T-helper 2 cell treated with Interferon-gamma antibody and Interleukin-4, amounts not matched to agents 5 μg/mL and 100 μg/mL, for 36 hours (primary cell): ENCODE measurements at places on chromosomes 4 and X.
A peak's percentile ranks its signal among the peaks of the same experiment; 100 is the strongest.

- peak overlapping the region; percentile 56 for H3K4me3 ChIP-seq
- no peaks in the 10 kb centered on the region for H3K36me3 ChIP-seq
- peaks cover 13% of the 10 kb centered on the region for H3K27me3 ChIP-seq
Measured at GRCh38 chr4:159077702-159078495, 25.0 kb upstream of the RAPGEF2 start.

GRCh38 chrX:79511799-79512198 is 144.7 kb upstream of the ITM2A start:
- no peaks in the 10 kb centered on the region for H3K4me1 ChIP-seq
- no peak overlapping the region for H3K27ac ChIP-seq
- H3K27me3 ChIP-seq, result no peaks in the 10 kb centered on the region
- no peak overlapping the region for H3K4me3 ChIP-seq

DNA sequence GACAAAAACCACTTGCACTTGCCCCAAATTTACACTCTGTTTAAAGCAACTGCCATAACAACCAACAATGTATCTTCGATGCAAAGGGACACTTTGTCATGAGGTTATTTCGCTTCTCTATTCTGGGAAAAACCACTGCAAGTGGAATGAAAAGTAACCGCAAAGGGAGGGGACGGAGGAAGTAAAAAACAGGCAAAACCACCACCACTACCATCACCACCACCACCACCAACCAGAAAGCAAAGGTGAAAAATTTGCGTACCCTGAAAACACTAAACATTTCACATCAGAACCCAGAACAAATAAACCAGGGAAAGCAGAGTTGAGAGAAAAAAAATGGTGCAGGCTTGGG is 1.2 kb upstream of the N4BP2 start:
- DNase-seq, result no peak
- peak overlapping the region; percentile 90 for H3K4me3 ChIP-seq
- H3K27me3 ChIP-seq, result peaks cover 2% of the 10 kb centered on the region
- peaks cover 5% of the 10 kb centered on the region for H3K36me3 ChIP-seq

DNA sequence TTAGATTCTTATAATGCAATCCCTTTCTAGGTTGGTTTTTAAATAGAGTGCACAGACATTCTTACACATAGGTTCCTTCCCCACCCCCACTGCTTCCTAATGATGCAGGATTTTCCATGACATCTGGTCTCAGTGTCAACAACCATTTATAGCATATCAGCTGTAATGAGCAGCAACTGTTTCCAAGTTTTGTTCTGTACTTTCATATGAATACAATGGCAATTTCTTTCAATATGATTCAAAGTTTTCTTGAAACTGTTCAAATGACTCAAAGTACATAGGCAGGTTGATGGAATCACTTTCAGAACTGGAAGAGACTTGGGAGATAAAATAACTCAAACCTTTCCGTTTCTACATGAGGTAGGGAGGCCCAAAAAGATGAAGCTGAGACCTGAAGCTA is 220.7 kb downstream of the CAMK2D start:
- no peaks in the 10 kb centered on the region for H3K27me3 ChIP-seq
- peaks cover 27% of the 10 kb centered on the region for H3K4me1 ChIP-seq
- peaks cover 21% of the 10 kb centered on the region for H3K36me3 ChIP-seq
- peak overlapping the region; percentile 13 for H3K4me3 ChIP-seq
- peak overlapping the region; percentile 14 for H3K27ac ChIP-seq
- peak; percentile 79 for DNase-seq

- H3K4me1 ChIP-seq, result no peaks in the 10 kb centered on the region
- peak overlapping the region; percentile 40 for H3K4me3 ChIP-seq
- H3K36me3 ChIP-seq, result no peaks in the 10 kb centered on the region
- H3K27me3 ChIP-seq, result peaks cover 31% of the 10 kb centered on the region
- DNase-seq, result no peak
Measured at GRCh38 chr4:1792158-1792831, 798 bp upstream of the FGFR3 start.

DNA sequence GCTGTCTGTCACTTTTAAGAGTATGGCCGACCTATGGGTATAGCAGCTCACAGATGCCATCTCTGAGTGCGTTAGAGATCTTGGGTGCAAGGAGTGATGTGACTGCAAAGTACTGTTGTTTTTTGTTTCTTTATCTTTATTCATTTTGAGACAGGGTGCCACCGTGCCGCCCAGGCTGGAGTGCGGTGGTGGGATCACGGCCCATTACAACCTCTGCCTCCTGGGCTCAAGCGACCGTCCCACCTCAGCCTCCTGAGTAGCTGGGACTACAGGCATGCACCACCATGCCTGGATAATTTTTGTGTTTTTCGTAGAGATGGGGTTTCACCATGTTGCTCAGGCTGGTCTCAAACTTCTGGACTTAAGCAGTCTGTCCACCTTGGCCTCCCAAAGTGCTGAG is 71.4 kb downstream of the CCKAR start:
- no peak overlapping the region for H3K27ac ChIP-seq
- peaks cover 21% of the 10 kb centered on the region for H3K4me1 ChIP-seq
- no peaks in the 10 kb centered on the region for H3K27me3 ChIP-seq
- no peak overlapping the region for H3K4me3 ChIP-seq
- peaks cover 45% of the 10 kb centered on the region for H3K36me3 ChIP-seq
- no peak for DNase-seq

- no peak overlapping the region for H3K27ac ChIP-seq
- DNase-seq, result no peak
- peaks cover 15% of the 10 kb centered on the region for H3K27me3 ChIP-seq
Measured at GRCh38 chr4:15982842-15983524, 20.0 kb upstream of the FGFBP2 start.

DNA sequence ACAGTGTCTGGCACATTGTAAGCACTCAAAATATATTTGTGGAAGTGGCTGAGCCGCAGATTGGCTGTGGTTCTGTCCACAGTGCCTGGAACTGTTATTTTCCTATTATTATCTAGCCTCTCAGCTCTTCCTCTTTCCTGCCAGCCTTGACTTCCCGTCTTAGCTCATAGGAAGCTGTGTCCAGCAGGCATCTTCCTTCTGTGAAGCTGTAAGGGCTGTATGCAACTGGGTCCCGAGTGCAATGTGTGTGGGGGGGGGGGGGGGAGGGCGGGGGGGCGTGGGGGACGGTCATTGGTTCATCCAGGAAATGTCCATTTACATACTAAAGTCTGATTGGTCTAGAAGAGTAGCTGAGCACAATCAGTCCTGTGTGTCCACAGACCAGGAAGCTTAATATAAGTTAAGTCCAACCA is 210.7 kb downstream of the PDGFRA start:
- no peak overlapping the region for H3K27ac ChIP-seq
- no peak for DNase-seq
- no peak overlapping the region for H3K4me3 ChIP-seq
- H3K36me3 ChIP-seq, result no peaks in the 10 kb centered on the region

DNA sequence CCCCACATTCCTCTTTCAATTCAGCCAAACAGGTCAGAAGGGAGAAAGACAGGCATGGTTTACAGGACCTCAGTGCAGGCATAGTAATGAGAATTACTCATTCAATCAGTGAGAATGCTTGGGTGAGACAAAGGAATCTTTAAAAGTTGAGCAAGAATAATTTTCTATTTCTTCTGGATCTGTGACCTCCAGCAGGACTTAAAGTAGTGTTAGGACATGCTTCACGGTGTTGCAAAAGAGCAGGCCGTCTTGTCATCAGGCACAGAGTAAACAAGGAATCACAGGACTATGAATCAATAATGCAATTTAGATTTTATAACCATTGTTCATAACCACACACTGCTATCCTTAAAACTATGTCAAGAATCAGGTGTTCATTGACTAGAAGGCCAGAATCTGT is 130.6 kb upstream of the GLRA2 start:
- H3K27me3 ChIP-seq, result no peaks in the 10 kb centered on the region
- no peaks in the 10 kb centered on the region for H3K36me3 ChIP-seq
- H3K4me3 ChIP-seq, result no peak overlapping the region
- H3K4me1 ChIP-seq, result no peaks in the 10 kb centered on the region

GRCh38 chr4:55352726-55353125 is 6.7 kb downstream of the SRD5A3 start:
- H3K4me3 ChIP-seq, result no peak overlapping the region
- DNase-seq, result no peak
- no peak overlapping the region for H3K27ac ChIP-seq
- H3K4me1 ChIP-seq, result peaks cover 6% of the 10 kb centered on the region
- peaks cover 10% of the 10 kb centered on the region for H3K36me3 ChIP-seq

- H3K27me3 ChIP-seq, result no peaks in the 10 kb centered on the region
- no peak overlapping the region for H3K27ac ChIP-seq
- peaks cover 17% of the 10 kb centered on the region for H3K4me1 ChIP-seq
- H3K4me3 ChIP-seq, result no peak overlapping the region
Measured at GRCh38 chr4:88033309-88033708, 25.9 kb downstream of the PKD2 start.

DNA sequence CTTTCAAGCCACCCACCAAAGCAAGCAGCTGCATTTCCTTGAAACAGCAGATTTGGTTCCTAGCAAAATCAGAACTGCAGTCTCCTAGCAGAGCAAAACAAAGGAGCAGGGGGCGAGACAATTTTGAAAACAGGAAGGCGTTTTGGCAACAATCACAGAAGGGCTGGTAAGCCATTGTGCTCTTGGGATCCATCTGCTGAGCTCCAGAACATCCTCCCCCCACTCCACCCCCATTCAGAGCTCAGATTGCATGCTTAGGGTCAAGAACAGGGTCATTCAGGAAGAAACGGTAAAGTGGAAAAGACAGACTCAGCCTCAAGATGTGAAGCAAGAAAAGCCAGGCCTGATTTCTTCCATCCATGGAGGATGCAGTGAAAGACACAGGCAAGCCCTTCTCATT is 7.6 kb upstream of the PCDH19 start:
- no peak overlapping the region for H3K27ac ChIP-seq
- no peak for DNase-seq
- H3K4me1 ChIP-seq, result no peaks in the 10 kb centered on the region
- H3K27me3 ChIP-seq, result peaks cover 15% of the 10 kb centered on the region
- H3K36me3 ChIP-seq, result no peaks in the 10 kb centered on the region
- no peak overlapping the region for H3K4me3 ChIP-seq

GRCh38 chr4:75653845-75654503 is 19.2 kb downstream of the G3BP2 start:
- no peaks in the 10 kb centered on the region for H3K27me3 ChIP-seq
- H3K4me1 ChIP-seq, result peaks cover 55% of the 10 kb centered on the region
- no peak for DNase-seq
- peaks cover 56% of the 10 kb centered on the region for H3K36me3 ChIP-seq

DNA sequence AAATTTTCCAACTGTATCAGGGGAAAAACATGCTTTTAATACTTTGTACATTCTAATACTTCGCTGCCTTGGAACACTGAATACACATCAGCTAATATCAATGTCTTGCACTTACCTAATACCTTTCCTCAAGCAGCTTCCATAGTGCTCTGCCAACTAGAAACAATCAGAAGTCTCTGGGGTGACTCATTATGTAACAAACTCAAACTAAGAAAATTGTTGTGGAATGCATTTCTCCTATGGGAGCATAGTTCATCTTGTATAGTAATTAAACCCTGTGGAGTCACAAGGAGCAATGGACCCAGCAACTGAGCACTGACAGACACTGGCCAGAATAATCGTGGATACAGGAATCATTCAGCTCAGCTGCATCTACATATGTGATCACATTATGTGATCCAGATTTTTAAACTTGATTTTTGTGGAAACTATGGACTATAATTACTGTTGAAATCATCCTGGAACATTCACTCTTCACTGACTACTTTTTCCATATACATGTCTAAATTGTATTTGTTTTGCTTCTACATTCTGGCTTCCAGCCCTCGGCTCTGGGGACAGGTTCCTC is 496.9 kb downstream of the TMA16 start:
- DNase-seq, result no peak
- no peaks in the 10 kb centered on the region for H3K4me1 ChIP-seq
- H3K4me3 ChIP-seq, result no peak overlapping the region

DNA sequence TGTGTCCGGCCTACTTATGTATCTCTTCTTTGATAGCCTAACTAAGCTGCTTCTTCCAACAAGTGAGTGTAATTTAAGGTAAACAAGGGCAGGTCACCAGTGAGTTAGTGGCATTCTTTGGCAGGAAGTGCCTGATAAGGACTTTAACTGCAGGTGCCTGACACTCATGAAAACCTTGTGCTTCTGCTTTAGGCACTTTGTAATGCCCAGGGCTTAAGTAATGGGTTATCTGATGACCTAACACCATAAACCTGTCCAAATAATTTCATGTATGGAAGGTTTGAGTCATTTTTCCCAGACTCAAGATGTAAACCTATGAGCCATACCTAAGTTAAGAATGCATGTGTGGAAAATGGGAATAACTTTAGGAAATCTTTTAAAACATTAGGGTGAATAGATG is 43.0 kb downstream of the BCOR start:
- no peaks in the 10 kb centered on the region for H3K4me1 ChIP-seq
- peaks cover 80% of the 10 kb centered on the region for H3K36me3 ChIP-seq
- DNase-seq, result no peak
- H3K27me3 ChIP-seq, result no peaks in the 10 kb centered on the region
- no peak overlapping the region for H3K4me3 ChIP-seq

- H3K4me1 ChIP-seq, result no peaks in the 10 kb centered on the region
- H3K27me3 ChIP-seq, result no peaks in the 10 kb centered on the region
- no peak for DNase-seq
- H3K36me3 ChIP-seq, result no peaks in the 10 kb centered on the region
- H3K4me3 ChIP-seq, result no peak overlapping the region
Measured at GRCh38 chr4:31290836-31291235, 570.7 kb downstream of the PCDH7 start.

DNA sequence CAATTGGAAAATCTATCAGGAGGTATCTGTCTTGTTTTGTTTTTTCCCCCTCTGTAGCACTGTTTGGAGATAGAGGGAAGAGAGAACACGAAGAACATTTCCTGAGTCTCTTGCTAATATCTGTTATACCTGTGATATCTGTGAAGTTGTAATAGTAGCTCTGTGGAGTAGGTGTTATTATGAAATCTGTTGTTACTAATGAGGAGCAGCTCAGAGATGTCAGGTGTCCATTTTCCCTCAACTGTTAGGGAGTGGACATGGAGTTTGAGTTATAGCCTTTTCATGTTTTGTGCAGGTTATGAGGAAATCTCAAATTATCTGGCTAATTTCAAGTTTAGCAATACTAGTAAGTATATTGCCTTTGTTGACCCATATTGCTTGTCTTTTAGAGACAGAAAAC is 52.4 kb downstream of the SEC24B start:
- H3K27ac ChIP-seq, result no peak overlapping the region
- no peak for DNase-seq
- H3K4me1 ChIP-seq, result no peaks in the 10 kb centered on the region
- peaks cover 28% of the 10 kb centered on the region for H3K36me3 ChIP-seq

DNA sequence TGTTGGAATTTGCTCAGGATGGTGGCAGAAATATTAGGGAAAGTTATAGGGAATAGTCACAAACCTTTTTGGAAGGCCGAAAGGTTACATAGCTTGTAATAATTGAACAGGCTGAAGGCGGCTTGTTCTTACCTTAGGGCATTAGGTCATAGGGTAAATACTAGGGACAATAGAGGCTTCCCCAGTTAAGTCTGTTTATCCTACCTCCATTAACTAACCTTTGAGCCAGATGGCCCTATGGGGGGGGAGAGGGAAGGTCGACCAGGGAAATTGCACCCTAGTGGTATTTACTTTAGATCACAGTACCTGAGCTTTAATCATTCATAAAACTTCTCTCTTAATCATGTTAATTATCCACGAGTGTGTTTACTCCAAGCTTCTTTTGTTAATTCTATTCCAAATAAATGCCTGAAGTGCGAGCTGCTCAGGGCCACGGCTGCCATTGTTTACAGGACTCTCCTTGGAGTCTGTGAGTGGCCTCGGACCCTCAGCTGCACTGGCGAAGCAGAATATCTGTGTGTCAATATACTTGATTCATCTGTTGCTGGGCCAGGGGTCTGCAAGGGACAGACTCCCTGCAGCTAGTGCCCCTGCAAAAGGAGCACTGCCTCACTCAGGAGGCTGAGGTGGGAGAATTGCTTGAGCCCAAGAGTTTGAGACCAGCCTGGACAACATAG is 22.9 kb downstream of the PAGE2 start:
- H3K27ac ChIP-seq, result no peak overlapping the region
- no peaks in the 10 kb centered on the region for H3K4me1 ChIP-seq
- no peaks in the 10 kb centered on the region for H3K27me3 ChIP-seq
- no peak overlapping the region for H3K4me3 ChIP-seq
- H3K36me3 ChIP-seq, result no peaks in the 10 kb centered on the region
